ENCODE measurements at places on chromosomes 5 and 9.

GRCh38 chr5:37037840-37038239, 161.3 kb downstream of the NIPBL start:
- no peak for DNase-seq

- no peak for DNase-seq
These were observed 44.7 kb downstream of the GAS1 start for GRCh38 chr9:86902586-86902985.

DNA sequence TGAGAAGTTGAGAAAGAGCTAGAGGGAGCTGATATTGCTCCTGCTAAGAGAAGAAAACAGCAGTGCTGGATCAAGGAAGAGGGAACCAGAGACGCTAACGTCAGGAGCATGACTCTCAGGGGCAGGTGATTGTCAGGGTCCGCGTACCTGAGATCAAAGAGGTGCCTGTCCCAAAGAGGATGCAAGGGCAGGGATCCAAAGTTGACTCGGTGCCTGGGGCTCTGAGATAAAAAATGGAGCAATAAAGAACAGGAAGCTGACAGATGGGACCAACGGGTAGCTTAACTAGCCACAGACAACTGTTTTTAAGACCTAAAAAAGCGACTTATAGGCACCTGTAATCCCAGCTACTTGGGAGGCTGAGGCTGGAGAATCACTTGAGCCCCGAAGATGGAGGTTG, 517.8 kb downstream of the IRX1 start:
- no peak for DNase-seq

GRCh38 chr5:143153332-143154119, 250.0 kb downstream of the NR3C1 start:
- DNase-seq = no peak

- no peak for DNase-seq
These were observed 53.7 kb downstream of the SYK start for GRCh38 chr9:90855208-90855902.

Measured in GM13976 (cell line).